CD8-positive, alpha-beta memory T cell (primary cell): ENCODE measurements at places on chromosomes 2 and 18.
A peak's percentile ranks its signal among the peaks of the same experiment; 100 is the strongest.

- peaks cover 17% of the 10 kb centered on the region for H3K4me1 ChIP-seq
- no peak overlapping the region for H3K4me3 ChIP-seq
- H3K36me3 ChIP-seq: no peaks in the 10 kb centered on the region
- DNase-seq: no peak
Observed at GRCh38 chr2:176844461-176844860, 368.1 kb upstream of the HNRNPA3 start.

GRCh38 chr2:37781028-37781427 is 109.6 kb upstream of the CDC42EP3 start:
- H3K4me3 ChIP-seq: no peak overlapping the region
- no peak for DNase-seq
- H3K27ac ChIP-seq: no peak overlapping the region
- H3K36me3 ChIP-seq: no peaks in the 10 kb centered on the region
- no peaks in the 10 kb centered on the region for H3K27me3 ChIP-seq

GRCh38 chr2:11753886-11754699 is 7.7 kb downstream of the LPIN1 start:
- H3K27me3 ChIP-seq: no peaks in the 10 kb centered on the region
- H3K27ac ChIP-seq: peak overlapping the region; percentile 71
- peak overlapping the region; percentile 49 for H3K4me3 ChIP-seq
- peaks cover 92% of the 10 kb centered on the region for H3K4me1 ChIP-seq
- no peaks in the 10 kb centered on the region for H3K36me3 ChIP-seq
- peak; percentile 47 for DNase-seq

GRCh38 chr2:220441404-220441803 is 814.0 kb downstream of the SLC4A3 start:
- no peaks in the 10 kb centered on the region for H3K4me1 ChIP-seq
- no peak overlapping the region for H3K27ac ChIP-seq
- DNase-seq: no peak
- no peaks in the 10 kb centered on the region for H3K27me3 ChIP-seq
- H3K36me3 ChIP-seq: no peaks in the 10 kb centered on the region

DNA sequence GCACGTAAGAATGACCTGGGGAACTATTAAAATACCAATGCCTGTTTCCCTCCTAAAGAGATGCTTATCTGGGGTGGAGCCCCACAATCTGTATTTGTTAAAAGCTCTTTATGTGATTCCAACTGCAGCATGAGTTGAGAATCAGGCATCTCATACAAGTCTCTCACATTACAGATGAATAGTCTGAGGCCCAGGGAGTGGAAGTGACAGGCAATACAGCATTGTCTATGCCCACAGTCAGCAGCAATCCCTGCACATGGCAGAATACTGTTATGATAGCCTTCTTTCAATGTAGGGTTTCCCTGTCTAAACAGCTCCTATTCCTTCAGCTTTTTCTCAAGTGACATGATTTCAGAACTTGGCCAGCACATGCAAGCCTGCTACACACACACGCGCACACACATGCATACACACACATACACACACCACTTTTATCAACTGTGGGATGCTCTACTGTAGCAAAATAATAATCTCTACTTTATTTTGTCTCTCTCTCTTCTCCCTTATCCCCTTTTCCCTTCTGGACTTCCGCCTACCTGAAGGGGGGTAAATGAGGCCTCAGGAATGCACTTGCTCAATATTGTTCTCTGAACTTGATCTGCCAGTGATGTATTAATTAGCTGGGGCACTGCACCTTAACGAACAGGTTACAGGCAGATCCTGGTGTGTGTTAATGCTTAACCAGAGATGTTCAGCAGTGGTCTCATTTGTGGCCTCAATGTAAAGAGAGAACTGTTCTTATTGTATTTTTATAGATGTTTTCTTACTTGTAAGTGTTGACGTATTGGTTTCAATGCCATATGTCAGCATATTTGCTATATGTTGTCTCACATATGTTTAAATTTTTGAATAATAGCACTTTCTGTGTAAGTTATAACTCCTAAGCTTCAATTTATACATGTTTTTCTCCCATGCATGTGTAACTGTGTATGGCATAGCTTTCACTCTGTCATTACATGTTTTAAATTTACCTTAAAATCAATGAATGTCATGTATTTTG is 116.0 kb downstream of the SETBP1 start:
- H3K36me3 ChIP-seq: no peaks in the 10 kb centered on the region
- H3K27me3 ChIP-seq: no peaks in the 10 kb centered on the region
- no peak overlapping the region for H3K4me3 ChIP-seq

DNA sequence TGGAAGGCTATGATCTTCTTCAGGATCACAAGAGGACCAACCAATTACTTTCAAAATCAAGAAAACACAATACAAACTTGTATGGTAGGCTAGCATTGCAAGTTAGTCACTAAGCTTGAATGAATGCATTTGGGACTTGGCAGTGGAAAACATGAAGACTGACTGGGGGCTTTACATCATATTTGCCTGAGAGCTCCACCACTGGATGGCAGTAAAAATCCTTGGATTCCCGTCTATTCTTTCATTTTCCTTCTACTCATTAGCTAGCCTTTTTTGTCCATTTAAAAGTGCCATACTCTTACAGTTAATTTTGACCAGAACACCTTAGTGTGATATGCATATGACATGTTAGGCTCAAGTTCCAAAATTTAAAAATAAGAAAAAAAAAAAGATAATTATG is 63.5 kb upstream of the RASGRP3 start:
- no peak for DNase-seq
- H3K4me3 ChIP-seq: no peak overlapping the region
- no peak overlapping the region for H3K27ac ChIP-seq
- no peaks in the 10 kb centered on the region for H3K4me1 ChIP-seq

- no peaks in the 10 kb centered on the region for H3K27me3 ChIP-seq
- H3K36me3 ChIP-seq: no peaks in the 10 kb centered on the region
- DNase-seq: no peak
- H3K4me3 ChIP-seq: no peak overlapping the region
- no peak overlapping the region for H3K27ac ChIP-seq
Observed at GRCh38 chr2:205003288-205003687, 458.0 kb downstream of the PARD3B start.
